ENCODE measurements at places on chromosomes 7 and 10. TPM values are rescaled to one million over a fixed set of nuclear protein-coding genes. Genes with fewer than 3 reads are reported as not detected.

Gene SEPTIN7
- 267 TPM for total RNA-seq

GRCh38 chr7:1543826-1544177 lies 12.2 kb downstream of the TMEM184A start:
- no peak for DNase-seq

Gene OPALIN
- not detected for total RNA-seq

DNA sequence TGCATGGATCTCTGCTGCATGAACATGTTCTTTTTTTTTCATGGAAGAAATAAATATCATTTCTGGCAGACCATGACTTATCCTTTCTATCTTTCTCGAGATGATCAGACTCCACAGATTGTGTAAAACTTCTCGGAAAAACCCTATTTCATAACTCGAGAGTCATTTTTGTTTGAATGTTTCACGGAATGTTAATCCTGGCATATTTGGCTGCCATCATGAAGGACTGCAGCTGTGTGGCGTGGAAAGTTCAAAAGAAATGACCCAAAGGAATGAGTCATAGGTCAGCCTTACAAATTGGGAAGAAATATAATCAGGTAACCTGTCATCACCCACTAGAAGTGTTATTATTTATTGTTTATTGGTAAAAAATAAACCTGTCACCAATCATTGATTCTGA lies 566.8 kb downstream of the SDK1 start:
- no peak for DNase-seq

- no peak for DNase-seq
Measured at GRCh38 chr7:91212582-91212981, 51.7 kb upstream of the FZD1 start.

Gene UNCX
- total RNA-seq: not detected

GRCh38 chr7:150404172-150404804 lies 25.2 kb downstream of the ZNF775 start:
- peak; percentile 42 for DNase-seq

Gene ADARB2
- total RNA-seq: 1.9 TPM

DNA sequence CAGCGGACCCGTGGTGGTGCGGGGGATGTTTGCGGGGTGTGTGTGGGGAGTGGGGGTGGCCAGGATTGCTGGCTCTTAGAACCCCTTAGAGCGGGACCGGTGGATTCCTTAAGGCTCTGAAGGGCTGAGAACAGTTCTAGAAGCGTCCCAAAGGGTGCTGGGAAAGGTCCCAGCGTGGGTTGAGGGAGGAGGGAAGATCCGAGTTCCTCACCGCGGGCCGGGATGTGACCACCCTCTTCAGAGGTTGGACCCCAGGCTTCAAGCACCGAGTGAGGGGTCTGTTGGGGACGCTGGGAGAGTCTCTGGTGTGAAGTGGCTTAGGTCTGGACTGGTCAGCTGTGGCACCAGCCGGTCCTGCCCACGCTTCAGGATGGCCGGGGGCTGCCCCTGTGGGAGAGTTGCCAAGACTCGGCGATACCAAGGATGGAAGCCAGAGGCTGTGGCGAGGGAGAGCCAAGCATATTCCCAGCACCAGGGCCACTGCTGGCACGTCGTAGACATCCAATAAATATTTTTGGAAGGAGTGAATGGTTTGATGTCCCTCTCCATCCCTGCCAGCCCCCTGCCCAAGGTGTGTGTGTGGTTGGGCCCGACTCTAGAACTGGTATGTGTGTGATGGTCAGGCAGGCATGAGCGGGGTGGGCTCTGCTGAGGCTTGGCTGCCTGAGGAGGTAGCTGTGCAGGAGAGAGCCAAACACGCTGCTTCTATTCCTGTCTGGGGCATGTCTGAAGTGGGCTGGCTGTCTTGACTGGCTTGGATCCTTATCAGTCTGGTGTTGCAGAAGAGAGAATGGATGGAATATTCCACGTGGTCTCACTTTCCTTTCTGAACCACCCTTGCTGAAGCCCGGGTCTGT lies 19.2 kb downstream of the ZNF775 start:
- DNase-seq: no peak

- DNase-seq: no peak
Measured at GRCh38 chr7:2691011-2691707, 3.2 kb downstream of the AMZ1 start.

Gene ANXA8L1
- total RNA-seq: 0.31 TPM

- no peak for DNase-seq
Measured at GRCh38 chr10:77564731-77565589, 72.6 kb downstream of the KCNMA1 start.

DNA sequence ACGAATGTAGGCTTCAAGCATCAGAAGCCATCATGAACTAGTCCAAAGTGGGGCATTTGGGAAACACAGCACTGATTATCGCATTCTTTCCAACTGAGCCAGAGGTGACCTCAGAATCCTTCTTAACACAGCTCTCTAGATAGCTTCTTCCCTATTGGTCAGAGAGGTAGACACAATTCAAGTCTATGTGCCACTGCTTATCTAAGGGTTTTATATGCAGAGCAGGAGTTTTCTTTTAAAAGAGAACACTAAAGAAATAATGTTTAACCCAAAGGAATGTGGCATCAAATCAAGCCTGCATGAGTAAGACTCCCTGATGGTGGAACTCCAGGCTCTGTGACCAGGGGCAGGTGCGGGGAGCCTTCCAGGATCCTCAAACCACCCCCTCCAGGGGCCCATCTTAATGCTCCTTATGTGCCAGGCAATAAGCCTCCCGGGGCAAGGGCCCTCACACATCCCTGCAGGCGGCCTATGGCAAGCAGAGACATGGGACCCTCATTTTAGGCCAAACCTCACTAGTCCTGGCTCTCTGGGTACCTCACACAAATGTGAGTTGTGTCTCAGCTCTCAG lies 13.8 kb downstream of the HSPA12A start:
- no peak for DNase-seq

GRCh38 chr7:45662540-45663166 lies 88.5 kb downstream of the ADCY1 start:
- peak; percentile 21 for DNase-seq

- DNase-seq: no peak
Measured at GRCh38 chr7:20459419-20459818, 128.7 kb downstream of the ITGB8 start.

Gene DRGX
- total RNA-seq: not detected

Gene PPP1R17
- total RNA-seq: not detected

Gene OR13A1
- not detected for total RNA-seq

GRCh38 chr10:97876402-97876801 lies 26.8 kb downstream of the GOLGA7B start:
- no peak for DNase-seq

DNA sequence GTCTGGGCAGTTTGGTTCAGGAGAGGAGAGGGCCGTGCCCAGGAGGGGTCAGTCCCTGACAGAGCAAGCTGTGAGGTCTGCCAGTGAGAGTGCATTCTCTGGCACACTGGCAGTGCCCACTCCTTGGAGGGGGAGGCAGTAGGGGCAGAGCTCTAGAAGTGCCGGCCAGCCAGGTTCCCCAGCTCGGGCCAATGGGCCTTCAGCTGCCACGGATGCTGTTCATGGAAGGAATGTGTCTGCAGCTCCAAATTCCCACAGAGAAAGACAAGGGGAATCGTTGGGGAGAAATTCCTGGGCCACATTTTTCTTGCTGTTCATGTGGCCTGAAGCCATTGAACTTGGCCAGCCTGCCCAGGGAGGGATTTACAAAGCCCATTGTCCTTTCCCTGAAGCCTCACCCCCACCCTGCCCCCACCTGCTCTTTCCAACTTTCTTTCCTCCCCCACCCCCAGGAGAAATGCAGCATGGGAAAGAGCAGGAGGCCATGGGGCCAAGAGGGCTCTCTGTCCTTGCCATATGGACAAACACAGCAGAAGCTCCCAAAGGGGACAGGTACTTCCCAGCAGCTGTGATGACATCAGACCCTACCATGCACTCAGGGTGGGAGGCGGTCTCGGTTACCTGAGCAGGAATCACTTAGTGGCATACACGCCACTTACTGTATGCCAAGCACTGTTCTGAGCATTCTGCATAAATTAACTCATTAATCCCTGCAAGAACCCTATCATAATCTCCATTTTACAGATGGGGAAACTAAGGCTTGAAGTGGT lies 70.7 kb downstream of the ARHGAP22 start:
- peak; percentile 48 for DNase-seq

GRCh38 chr7:66157060-66157459 lies 42.4 kb downstream of the CRCP start:
- DNase-seq: no peak

GRCh38 chr7:132103718-132104117 lies 472.6 kb downstream of the PLXNA4 start:
- no peak for DNase-seq

Gene VPS37D
- 4.5 TPM for total RNA-seq

Gene LIPM
- not detected for total RNA-seq

DNA sequence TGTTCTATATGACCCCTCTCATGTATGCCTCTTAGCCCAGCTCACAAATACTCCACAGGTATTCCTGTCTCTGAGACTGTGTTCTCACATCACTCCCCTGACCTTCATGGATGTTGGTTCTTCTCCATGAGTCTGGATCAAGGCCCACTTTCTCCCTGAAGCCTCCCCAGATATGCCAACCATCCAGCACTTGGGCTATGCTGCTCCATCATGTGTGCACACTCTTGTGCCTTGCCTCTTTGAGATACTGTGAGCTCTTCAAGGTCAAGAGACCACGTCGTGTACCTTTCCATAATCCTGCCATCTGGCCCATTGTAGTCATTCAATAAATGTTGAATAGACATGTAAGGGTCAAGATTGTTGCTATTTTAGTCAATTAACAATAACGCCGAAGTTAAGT lies 30.1 kb upstream of the TM9SF3 start:
- DNase-seq: no peak

DNA sequence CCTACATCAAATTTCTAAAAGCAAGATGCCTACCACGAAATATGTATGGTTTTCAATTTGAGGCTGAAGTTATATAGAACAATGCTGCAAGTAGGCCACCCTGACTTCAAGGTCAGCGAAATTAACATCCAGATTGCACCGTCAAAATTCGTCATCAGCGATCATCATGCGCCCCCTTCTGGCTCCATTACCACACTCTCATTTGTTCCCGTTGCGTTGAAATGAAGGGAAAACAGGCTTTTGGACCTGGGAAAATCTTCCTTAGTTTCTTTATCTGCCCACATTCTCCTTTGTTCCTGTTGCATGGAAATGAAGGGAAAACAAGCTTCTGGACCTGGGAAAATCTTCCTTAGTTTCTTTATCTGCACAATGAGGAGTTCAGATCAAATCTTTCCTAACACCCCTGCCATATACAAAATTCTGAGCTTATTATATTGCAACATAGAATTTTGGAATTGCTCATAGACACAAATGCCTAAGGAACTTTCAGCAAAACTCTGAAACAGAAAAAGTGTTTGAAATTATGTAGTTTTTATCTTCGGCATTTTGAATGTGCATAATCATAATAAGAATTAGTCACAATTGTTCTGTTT lies 98.2 kb upstream of the PRKCQ start:
- peak; percentile 67 for DNase-seq

DNA sequence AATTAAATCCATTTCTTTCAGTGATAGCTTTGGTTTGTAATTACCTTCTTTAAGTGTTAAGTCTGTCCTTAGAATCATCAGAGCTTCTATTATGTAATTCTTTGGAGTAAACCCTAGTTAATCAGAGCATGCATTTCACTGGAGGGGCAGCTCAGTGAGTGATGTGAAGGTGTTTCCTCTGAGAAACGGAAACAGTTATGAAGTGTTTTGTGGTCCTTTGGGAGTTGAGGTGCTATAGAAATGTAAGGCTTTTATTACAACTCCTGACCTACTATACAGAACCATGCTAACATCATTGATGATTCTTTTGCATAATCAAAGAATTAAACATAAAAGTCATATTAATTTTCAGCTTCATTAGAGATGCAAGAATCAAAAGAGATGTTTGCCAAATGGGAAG lies 141.5 kb downstream of the EXOC4 start:
- DNase-seq: no peak

Gene RNF32
- total RNA-seq: 3.2 TPM

DNA sequence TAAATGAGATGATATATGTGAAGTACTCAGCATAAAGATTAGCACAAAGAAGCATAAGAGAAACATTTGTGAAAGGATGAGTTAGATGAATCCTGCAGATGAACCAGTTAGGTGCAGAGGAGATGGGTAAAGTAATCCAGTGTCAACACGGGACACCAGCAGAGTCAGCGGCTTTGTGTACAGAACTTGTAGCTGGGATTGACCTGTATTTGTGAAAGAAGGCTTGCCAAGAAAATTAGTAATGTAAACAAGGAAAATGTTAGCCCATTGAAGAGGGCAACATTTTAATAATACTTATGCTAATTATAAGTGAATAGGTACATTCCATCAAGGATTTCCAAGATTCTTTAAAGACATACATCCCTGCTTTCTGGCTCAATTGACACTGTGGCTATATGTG lies 255.7 kb downstream of the PTEN start:
- no peak for DNase-seq

- DNase-seq: no peak
Measured at GRCh38 chr10:63229161-63229560, 96.0 kb downstream of the NRBF2 start.

DNA sequence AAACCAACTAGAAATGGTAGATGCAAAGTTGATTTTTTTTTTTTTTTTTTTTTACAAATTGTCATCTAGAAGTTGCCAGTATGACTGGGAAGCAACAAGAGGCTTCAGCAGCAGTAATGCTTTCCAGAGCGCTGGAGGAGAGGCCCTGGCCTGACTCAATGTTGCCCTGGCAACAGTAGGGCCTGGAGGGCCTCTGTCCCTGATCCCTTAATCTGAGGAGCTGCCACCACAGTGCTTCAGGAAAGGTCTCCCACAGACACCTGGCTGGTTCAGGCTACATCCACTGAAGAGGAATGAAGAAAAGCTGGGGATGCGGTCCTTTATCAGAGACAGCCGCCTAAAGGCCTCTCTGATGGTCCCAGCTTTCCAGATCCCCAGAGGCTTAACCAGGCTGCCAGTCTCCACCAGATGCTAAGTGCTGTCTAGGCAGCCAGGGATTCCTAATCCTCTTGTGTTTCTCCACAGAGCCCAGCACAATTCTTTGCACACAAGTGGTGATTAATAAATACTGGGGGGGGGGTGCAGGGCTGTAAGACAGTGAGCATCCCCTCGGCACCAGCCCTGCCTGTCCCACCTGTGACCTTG lies 33.7 kb downstream of the ZNF777 start:
- DNase-seq: no peak

DNA sequence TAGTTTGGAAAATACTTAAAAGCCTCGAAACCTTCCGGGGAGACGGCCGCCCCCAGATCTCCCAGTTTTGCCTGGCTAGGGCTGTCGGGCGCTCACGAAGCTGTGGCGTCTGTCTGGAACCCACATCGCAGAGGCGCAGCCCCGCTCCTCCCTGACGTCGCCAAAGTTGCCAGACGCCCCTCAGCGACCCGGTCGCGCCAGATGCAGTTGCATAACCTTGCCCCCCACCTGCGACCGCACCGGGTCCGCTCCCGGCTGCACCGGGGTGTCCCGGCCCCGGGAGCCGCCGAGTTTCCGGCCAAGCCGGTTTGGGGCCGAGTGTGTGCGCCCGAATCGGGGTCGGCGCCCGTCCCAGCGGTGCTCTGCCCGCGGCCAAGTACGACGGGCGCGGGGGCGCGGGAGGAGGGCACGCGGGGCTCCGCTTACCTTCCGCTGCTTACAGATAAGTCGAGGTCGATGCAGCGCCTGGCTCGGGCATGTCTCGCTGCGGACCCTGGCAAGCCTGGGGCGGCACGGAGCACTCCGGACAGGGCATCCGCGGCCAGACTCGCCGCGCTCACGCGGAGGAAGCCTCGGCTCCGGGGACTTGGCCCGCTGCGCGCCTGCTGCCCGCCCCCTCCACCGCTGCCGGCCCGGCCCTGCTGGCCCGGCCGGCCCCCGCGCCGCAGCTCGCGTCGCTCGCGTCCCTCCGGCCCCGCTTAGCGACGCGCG lies 665 bp downstream of the INSYN2A start:
- no peak for DNase-seq

Gene PNLIPRP3
- total RNA-seq: not detected

All from sciatic nerve (tissue), 2 donors.